NT2/D1 (cell line): ENCODE measurements at places on chromosomes 1 and 21.
A peak's percentile ranks its signal among the peaks of the same experiment; 100 is the strongest.

DNA sequence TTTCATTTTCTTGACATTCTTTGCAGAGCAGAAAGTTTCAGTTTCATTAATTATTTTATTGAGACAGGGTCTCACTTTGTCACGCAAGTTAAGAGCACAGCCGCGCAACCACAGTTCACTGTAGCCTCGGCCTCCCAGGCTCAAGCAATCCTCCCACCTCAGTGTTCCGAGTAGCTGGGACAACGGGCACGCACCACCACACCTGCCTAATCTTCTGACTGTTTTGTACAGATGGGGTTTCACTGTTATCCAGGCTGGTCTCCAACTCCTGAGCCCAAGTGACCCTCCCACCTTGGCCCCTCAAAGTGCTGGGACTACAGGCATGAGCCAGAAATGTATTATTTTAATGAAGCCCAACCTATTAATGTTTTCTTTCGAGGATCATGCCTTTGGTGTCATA, 3.0 kb upstream of the SPATC1L start:
- no peak for DNase-seq

DNA sequence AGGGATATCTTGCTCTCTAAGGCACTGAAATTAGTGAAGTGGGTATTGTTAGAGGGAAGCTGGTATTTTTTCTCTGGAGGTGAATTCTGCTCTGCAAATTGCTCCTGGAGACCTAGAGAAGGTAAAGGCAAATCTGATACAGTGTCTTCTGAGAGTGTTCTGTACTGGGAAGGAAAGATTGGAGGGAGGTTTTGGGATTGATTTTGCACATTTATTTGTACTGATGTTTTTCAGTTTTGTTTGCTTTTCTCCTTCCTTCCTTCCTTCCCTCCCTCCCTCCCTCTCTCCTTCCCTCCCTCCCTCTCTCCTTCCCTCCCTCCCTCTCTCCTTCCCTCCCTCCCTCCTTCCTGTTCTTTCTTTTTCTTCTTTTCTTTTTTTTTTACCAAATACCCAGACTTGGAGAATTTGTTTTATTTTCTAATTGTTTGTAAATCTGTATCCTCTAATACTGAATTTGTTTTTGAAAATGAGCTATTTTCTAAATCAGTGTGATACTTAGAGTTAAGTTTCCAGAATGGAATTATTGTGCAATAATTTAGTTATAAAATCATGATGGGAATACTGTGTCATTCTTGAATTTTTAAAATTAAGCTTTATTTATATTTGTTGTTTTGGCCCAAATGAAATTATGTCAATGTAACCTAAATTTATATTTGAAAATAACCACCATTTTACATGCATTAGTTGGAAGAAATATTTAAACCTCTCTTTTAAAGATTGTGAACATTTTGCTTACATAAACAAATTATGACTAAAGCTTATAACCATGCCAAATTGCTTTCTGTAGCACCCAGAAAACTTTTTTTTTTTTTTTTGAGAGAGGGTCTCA, 4.9 kb downstream of the CMPK1 start:
- DNase-seq: no peak

- DNase-seq: peak; percentile 38
Observed at GRCh38 chr1:90133133-90133532, 138.2 kb downstream of the ZNF326 start.

GRCh38 chr1:51734896-51735745, 118.2 kb downstream of the OSBPL9 start:
- no peak for DNase-seq

- no peak for DNase-seq
Observed at GRCh38 chr21:34147792-34148418, 74.5 kb downstream of the MRPS6 start.

- DNase-seq: no peak
Observed at GRCh38 chr1:109396871-109397580, 692 bp downstream of the SORT1 start.

- peak; percentile 20 for DNase-seq
Observed at GRCh38 chr21:45695086-45695485, 51.6 kb downstream of the PCBP3 start.

- no peak for DNase-seq
Observed at GRCh38 chr1:95003433-95003738, 69.4 kb downstream of the ALG14 start.

DNA sequence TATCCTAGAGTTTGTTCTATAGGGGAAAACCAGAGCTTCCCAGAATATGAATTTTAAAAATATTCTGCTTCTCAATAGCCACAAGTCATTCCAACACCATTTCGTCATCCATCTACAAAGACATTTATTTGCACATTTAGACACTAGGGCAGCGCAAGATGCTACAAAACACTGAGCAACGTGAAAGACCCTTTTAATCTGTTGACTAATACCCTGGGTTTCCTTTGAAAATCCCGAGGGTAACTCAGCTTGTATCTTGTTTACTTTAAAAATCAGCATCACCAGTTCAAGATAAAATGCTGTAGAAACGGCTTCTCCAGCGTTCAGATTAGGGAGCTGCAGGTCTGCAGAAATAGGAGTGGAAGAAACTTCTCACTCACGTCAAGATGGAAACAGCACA, 13.5 kb downstream of the PDPN start:
- no peak for DNase-seq

DNA sequence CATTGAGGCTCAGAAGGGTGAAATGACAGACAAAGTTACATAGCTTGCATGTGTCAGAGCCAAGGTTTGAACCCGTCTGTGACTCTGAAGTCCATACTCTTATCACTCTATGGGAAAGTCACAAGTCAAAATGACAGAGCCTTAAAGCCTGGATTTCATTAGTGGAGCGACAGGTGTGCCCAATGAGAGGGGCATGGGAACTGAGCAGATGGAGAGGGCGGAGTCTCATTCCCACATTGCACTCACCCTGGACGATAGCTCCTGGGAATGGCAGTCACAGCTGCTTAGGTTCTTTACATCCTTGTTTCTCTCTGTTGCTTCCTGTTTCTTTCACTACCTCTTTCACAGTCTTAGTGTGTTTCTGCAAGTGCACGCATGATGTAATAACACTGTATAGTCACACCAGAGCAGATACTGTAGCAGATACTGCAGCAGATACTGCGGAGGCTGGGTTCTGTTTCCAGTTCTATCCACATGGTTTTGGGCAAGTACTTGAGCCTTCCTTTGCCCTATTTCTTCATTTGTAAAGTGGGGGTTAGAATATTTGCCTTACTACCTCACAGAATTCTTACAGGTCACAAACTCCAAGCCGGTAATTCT, 127.2 kb downstream of the ZSCAN20 start:
- no peak for DNase-seq

DNA sequence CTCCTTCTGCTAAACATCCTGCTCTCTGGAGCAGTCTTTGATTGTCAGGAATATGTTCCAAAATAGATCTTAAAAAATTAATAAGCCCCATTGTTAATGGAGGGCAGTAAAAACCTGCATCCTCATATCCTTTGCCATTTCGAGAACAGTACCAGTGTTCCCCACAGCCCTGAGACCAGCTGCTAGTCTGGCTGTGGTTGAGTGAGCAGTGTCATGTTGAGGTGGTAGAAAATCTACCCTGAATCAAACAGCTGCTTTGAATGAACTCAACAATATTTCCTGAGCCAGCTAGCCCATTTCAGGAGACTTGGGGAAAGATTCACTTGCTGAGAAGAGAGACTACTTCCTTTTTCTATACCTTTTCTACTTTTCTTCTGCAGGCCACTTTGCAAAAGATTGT, 24.4 kb downstream of the FABP3 start:
- DNase-seq: no peak

GRCh38 chr1:235651170-235651806, 1.7 kb upstream of the GNG4 start:
- DNase-seq: no peak

DNA sequence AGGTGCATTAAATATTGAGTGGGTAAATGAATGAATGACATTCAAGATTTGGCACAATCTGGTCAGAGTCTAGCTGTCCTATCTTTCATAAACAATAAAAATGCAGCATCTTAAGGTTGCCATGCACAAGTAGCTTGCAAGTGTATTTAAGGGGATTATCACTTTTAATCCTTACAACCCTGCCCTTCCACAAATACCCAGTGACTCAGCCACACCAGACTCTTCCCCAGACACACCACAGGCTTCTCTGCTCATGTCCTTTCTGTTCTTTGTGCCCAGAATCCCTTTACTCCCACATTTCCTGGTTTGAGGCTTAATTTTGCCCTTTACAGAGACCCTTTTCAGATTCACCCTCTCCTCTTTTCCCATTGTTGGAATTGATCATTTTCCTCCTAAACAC, 59.8 kb downstream of the KIRREL1 start:
- no peak for DNase-seq

DNA sequence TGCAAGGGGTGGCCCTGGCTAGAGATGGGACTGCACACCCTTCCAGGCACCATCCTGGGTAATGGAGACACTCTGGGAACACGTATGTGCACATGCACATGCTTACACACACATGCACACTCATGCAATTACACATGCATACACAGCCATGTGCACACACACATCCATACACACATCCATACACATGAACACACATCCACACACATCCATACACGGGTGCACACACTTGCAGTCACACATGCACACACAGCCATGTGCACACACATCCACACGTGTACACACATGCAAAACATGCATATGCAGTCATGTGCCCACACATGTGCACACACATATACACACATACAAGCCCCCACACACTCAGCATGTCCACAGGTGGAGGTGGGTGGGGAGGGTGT, 22.3 kb upstream of the POFUT2 start:
- no peak for DNase-seq

DNA sequence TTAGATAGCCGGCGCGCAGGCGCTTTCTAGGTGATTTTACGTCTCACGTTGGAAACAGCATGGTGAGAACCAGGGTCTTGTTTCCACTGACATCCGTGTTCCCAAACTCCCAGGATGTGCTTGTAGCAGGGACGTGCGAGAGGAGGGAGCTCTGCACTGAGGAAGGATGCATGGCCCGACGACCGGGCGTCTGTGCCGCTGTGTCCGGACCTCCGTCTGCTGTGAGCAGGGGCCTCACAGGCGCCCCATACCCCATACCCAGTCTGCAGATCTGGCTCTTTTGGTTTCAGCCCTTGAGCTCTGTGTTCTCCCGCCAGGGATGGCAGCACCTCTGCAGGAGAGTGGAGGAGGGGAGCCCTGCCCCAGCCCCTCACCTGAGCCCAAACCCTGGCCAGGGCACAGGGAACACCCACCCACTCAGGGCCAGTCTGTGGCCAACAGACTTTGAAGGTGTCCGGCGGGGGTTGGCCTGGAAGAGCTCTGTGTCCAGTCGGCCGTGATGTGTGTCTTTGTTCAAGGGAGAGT, 67.2 kb upstream of the COL6A1 start:
- no peak for DNase-seq

GRCh38 chr1:212238552-212238951, 46.7 kb upstream of the PPP2R5A start:
- no peak for DNase-seq

DNA sequence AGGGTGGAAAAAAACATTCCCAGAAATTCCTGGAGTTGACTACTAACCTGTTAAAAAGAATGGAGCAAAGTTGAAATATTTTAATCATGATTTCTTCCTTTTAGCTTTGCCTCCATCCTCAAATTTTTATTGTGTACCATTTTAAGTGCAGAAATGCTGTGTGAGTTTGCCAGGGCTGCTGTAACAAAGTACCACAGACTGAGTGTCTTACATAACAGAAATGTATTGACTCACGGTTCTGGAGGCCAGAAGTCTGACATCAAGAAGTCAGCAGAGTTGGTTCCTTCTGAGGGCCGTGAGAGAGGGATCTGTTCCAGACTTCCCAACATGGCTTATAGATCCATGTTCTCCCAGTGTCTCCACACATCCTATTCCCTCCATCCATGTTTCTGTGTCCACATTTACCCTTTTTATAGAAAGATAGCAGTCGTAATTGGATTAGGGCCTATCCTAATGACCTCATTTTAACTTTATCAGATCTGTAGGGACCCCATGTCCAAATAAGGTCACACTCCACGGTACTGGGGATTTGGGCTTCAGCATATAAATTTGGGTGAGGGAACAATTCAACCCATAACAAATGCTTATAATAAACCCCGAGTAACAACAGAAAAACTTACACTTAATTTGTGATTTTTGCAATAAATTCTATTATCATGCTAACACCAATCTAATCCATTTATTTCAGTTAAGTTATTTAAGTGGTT, 12.7 kb downstream of the SNX7 start:
- no peak for DNase-seq

DNA sequence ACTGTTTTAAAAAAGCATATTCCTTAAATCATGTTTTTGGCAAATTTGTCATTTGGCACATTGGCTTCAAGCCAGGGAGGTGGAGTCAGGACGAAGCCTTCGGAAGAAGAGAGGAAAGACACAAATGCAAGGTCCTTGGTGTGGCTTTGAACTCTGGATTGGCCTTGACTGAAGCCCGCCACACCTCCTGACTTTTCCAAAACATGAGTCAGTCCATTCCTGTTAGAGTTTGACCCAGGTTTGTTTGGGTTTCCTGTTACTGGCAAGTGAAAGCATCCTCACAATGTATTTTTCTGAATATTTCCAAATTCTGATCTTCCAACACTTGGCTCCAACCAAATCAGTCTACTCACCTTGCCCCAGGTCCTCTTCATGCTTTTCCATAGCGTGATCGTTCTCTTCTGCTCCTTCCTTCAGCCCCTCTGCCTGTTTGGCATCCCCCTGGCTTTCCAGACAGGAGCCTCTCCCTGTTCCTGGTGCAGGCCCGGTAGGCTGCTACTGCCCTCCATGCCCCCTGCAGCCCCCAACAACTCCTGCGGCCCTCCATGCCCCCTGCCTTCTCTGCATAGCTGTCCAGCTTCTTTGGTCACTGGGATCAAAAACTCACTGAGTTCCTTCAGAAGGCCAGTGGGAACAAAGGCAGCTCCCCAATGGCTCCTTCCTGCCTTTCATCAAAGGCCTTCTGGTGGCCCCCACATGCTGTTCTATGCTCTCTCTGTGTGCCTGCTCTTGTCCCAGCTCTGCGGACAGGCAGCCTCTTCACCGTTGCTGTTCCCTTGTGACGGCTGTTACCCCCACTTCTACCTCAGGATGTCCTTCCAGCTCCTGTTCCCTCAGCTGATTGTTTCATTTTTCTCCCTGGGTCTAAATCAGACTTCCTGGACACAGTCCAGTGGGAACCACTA, 30.4 kb upstream of the SLC30A1 start:
- DNase-seq: no peak

- DNase-seq: no peak
Observed at GRCh38 chr1:213335084-213335483, 284.0 kb downstream of the RPS6KC1 start.

- no peak for DNase-seq
Observed at GRCh38 chr1:172698224-172698623, 39.3 kb downstream of the FASLG start.

- no peak for DNase-seq
Observed at GRCh38 chr1:71054281-71054731, 6.7 kb upstream of the PTGER3 start.
